ENCODE measurements at places on chromosomes 11 and 22. TPM values are rescaled to one million over a fixed set of nuclear protein-coding genes. Genes with fewer than 3 reads are reported as not detected.

GRCh38 chr11:61146416-61146815, 14.8 kb downstream of the VPS37C start:
- DNase-seq, result no peak

GRCh38 chr22:20292673-20293232, 24.6 kb upstream of the RTN4R start:
- no peak for DNase-seq

DNA sequence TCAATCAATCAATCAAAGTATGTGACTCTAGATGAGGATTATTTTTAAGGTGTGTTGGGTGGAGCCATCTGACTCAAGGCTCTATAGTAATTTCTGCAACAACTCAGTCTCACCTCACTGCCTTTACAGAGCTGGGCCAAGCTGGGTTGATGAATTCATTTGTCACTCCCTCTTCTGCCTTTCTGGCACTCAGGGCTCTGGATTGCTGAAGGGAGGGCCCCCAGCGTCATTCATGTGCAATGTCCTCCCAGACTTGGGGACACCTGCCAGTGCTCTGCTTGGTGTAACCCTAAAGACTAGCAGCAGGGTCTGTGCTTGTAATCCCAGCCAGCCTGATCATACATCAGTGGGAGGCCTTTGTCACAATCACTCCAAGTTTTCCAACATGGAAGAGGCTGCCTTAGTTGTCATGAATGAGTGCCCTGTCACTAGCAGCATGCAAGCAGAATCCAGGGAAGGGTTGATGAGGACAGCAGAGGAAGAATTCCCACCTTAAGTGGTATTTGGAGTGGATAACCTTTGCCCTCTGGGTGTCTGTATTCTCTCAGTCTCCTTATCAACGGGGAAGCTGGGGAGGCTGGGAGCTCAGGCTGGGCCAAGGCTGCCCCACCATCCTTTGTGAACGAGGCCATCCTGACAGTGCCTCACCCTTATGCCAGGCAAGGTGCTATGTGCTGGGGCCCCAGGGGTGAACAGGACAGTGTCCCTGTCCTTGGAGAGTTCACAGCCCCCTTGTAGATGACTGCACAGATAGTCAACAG, 2.0 kb upstream of the TP53I11 start:
- no peak for DNase-seq

DNA sequence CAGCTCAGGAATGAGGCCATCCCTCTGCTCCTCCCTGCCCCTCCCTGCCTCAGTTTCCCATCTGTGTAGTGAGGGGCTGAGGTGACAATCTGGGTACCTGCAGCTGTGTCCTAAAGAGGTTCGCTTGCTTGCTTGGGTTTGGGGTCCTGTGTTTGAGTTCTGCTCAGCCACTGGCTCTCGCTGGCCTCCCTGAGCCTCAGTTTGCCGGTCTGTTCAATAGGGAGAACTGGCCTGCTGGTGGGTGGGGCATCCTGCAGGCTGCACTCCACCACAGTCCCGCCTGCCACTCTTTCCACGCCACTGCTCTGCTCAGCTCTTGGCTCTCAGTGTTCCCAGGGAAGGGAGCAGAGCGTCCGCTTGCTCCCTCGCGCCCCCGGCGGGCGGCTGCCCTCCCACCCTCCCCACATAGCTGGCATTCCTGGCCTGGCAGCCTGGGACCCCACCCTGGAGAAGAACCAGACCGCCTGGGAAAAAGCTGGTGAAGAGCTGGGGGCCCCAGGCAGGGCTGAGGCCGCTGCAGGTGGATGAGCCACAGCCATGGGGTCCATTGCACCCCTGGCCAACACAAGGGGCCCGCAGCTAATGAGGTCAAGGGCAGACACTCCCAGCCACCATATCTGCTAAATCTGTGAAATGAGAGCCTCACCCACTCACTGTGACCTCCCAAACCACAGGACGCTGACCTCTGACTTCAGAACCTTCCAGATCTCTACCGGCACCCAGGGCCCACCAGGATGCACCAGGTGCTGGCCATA, 15.1 kb downstream of the WNT7B start:
- DNase-seq, result no peak

DNA sequence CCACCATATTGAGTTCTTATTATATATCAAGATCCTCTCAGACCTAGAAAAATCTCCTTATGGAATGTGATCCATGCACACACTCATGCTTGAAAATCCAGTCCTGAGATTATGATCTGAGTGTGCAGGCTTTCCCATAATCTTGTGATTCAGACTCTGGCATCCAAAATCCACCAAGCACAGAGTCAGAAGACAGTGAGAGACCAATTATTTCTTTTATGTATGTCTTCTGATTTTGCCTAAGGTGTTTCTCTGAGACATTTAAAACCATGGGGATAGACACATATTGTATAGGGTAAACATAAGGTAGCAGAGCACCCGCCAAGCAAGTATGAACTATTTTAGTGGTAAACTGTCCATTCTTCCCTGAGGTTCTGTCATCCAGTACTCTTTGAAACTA, 52.0 kb upstream of the MMP13 start:
- no peak for DNase-seq

- no peak for DNase-seq
Observed at GRCh38 chr22:20427945-20428417, 9.6 kb downstream of the SCARF2 start.

- peak; percentile 66 for DNase-seq
Observed at GRCh38 chr22:37197451-37198257, 9.6 kb upstream of the C1QTNF6 start.

The MAJIN gene
- total RNA-seq, result not detected

- DNase-seq, result no peak
Observed at GRCh38 chr11:70314730-70315129, 44.2 kb downstream of the PPFIA1 start.

DNA sequence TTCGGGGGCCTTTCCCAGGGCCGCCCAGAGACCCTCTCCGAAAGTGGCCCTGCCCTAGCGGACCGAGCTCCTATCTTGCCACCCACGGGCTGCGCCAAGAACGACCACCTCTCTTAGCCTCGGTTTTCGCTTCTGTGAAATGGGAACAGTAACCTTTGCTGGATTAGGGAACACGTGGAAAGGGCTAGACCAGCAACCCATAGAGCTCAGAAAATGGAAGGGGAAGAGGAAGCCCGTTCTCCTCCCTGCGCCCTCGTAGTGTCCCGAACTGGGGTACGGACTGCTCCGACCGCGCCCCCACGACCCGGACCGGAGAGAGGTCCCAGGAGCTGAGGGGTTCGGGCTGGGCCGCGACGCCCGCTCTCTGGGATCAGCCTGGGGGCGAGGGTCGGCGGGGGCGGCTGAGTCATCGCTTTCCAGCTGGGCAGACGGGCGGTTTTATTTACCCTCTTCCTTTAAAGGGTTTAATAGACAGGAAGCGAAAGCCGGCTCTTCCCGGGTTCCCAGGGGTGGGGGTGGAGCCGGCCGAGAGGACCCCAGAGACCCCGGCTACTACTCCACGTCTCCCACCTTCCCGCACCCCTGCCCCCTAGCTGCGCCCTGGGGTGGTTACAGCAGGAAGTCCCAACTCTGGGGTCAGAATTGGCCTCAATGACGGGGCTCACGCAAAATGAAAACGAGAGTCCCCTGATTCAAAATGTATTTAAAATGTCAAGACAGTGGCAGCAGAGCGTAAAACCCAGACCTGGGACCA, 907 bp upstream of the PHLDA2 start:
- no peak for DNase-seq

DNA sequence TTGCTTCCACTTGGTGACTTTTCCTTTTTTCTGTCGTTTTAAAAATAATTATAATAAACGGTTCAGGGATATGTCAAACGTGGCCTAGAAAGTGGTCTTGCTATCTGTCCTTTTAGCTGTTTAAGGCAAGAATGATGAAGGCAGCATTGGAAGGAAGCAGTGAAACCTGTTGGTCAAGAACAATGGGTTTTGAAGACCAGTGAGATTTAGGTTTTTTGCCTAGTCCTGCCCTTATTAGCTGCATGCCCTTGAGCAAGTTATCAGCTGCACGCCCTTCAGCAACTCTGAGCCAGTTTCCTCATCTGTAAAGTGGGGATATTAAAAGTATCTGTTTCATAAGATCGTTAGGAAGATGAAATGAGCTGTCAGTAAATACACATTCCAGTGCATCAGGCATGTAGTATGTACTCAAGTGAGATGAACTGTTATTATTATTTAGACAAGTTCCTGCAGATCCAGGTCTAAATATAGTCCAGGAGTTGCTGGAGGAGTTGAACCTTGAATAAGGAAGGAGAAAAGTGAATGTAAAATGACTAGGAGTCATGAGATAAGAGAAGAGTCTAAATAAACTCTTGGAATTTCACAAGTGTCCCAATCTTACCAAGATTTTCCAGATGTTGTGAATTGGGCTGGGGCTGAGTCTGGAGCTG, 90.8 kb upstream of the HSD17B12 start:
- DNase-seq, result no peak

The OR52A1 gene
- total RNA-seq, result not detected

The CCDC116 gene
- not detected for total RNA-seq

The OR51I1 gene
- total RNA-seq, result not detected

- no peak for DNase-seq
Observed at GRCh38 chr22:38974826-38975175, 7.3 kb upstream of the APOBEC3B start.

The SEC14L6 gene
- not detected for total RNA-seq

- no peak for DNase-seq
Observed at GRCh38 chr22:22865311-22866072, 22.1 kb upstream of the IGLL5 start.

- no peak for DNase-seq
Observed at GRCh38 chr22:30413001-30413400, 12.6 kb upstream of the MTFP1 start.

The TBCEL gene
- 9.5 TPM for total RNA-seq

The CNTF gene
- total RNA-seq, result 2.0 TPM
